ENCODE measurements at places on chromosomes 16 and 17.
A peak's percentile ranks its signal among the peaks of the same experiment; 100 is the strongest.

DNA sequence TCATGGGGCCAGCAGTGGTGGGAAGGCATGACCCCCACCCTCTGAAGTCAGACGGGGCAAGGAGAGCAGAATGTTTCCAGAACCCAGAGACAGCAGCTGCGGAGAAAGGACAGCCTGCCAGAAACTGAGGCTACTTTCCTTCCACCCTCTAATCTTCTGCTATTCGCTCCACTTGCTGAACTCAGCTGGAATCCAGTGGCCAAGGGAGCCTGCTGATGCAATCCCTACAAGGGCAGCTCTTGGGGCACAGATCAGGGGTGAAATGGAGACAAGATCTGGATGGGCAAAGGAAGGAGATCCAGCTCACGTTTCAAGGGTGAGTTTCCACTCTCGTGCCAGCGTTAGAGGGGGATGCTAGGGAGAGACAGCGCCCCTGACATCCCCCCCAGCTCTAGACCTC, 479.1 kb downstream of the SLC39A11 start:
- DNase-seq = no peak

DNA sequence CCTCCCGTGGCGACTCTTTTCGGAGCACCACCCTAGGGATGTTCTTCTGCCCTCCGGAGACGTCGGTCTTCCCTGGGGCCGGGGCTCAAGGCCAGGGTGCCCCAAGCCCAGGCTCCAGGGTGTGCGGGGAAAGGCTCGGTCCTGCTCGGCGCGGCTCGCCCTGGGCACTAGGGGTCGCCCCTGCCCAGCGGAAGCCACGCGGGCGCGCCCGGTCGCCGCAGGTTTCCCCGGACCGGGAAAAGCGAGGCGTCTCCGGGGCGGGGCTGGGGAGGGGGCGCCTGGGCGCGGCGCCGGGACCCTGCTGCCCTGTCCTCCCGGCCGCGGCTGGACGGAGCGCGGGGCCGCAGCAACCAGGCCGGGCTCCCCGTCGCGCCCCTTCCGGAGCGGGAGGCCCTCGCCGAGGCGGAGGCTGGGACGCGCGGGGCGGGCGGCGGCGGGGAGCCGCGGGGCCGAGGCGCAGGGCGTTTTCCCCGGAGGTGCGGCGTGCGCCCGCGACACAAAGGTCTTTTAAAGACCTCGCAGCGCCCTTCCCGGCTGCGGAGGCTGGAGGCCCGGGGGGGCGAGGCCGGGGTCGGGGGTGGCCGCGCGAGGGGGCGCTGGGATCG, 76.4 kb downstream of the MRC2 start:
- DNase-seq = peak; percentile 54

GRCh38 chr16:79698341-79698753, 97.8 kb upstream of the MAF start:
- no peak for DNase-seq

DNA sequence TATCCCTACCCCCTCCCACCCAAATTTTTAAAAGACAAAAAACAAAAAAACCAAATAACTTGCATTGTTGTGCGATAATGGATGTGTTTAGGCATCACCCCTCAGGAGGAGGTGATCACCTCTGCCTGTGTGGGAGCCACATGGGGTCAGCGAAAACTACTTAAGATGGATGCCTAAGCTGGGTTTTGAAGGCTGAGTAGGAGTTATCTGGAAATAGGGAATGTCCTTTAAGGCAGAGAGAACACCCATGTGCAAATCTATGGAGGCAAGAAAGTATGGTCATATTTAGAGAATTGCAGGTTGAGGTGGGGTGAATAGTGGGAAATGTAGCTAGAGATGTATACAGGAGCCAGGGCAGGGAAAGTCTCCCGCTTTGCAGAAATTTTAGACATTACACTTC, 5.6 kb upstream of the TACO1 start:
- DNase-seq = no peak

DNA sequence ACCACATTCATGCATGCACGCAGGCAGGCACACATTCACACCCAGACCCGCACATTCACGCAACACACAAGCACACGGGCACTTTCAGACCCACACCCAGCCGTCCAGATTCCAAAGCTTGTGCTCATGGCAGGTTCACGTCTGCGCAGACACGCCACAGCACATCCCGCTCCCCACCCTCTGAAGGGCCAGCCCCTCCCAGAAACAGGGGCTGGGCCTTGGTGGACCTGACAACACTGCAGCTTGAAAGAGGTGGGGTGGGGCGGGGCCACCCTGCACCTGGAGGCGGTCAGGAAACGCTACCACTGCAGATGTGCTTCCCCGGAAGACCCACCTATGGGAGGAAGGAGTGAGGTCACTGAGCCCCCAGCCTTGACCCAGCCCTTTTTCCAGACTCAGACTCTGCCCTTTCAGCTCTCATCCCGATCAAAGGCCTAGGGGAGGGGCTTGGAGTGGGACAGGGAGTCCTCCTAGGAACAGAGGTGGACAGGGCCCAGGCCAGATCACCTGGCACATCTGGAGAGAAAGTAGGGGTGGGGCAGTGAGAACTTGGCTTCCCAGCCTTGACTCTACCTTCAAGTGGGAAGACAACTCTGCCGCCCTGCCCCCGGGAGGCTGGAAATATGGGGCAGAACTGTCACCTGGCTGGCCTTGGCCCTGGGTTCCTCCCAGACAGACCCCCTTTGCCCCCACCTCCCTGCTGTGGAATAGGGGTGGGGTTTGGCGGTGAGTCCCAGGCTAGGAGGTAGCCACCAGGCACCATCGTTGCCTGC, 11.0 kb downstream of the P3H4 start:
- DNase-seq = no peak

All from NCI-H1092 treated with DMSO at 0.1 percent for 48 hours (cell line).